ENCODE measurements at places on chromosomes 4 and X.

DNA sequence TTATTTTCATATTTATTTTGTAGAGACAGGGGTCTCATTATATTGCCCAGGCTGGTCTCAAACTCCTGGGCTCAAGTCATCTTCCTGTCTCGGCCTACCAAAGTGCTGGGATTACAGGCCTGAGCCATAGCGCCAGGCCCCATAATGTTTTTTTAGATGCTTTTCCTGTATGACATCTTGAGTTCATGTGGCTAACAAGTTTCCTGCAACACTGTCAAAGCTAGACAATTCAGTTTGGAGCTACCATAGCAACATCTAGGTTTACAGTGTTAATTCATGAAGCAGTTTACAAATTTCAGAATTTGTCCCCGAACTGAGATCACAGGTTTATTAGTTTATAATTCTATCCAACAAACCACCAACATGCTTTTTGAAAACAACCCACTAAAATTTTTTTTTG, 6.4 kb upstream of the IL13RA2 start:
- no peak for DNase-seq

DNA sequence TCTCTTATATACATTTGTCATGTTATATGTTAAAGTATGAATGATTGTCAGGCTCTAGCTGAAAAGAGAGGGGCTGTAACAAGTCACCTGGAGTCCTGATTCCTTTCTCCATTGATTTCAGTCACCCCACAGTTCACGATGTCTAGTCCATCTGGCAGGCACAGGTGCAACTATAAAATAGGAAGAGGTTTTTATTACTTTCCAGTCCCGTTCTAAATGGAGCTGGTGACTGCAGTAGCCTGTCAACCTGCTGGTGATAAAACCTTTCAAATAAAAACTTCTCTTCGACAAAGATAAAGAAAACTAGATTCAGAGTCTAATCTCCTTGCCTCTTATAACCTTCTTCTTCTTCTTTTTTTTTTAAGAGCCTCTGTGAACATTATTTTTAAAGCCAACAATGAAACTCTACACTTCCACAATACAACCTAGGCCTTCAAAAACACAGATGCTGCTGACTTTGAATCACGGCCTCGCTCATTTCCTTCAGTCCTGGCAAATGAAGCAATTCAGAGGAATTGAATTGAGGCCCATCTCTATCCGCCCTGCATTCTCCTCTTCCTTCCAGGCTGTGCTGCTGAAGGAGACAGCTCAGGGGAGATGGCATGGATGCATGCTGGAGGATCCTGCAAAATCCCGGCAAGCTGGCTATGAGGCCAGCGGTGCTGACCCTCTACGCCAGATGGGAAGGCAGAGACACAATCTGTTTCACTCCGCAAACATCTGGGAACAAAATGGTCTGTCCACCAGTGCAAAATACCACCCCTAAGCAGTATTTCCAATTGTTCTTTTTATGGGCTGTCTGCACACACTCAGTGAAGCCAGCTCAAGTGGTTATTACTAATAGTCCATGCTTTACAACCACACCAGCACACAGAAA, 27.3 kb upstream of the CDKN2AIP start:
- no peak for DNase-seq

GRCh38 chrX:30593440-30594200, 16.1 kb upstream of the TASL start:
- peak; percentile 38 for DNase-seq

DNA sequence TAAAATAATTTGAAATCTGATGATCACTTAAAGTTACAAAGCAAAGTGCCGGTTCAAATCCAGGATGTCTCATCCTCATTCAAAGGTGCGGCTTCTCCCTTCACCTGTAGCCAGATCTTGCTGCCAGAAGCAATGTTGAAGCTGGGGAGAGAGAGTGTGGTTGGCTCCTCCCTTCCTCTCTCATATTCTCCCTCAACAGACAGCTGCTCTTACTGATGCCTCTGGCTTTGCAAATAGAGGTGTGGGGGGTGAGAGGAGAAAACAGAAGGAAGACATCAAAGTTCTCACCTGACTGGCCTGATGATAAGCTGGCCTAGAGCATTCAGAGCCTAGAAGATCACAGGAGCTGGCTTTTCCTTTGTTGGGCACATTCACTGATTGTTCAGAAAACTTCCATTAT, 28.3 kb upstream of the BTC start:
- no peak for DNase-seq

DNA sequence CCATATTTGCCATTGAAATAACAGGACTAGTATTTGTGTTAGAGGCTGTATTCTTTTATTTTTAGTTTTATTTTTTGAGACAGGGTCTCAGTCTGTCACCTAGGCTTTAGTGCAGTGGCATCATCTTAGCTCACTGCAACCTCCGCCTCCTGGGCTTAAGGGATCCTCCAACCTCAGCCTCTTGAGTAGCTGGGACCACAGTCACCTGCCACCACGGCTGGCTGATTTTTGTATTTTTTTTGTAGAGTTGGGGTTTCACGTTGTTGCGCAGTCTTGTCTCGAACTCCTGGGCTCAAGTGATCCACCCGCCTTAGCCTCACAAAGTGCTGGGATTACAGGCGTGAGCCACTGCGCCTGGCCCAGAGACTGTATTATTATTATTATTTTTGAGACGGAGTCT, 15.3 kb downstream of the TMEM131L start:
- DNase-seq = no peak

GRCh38 chr4:76779740-76780459, 118.0 kb downstream of the SOWAHB start:
- DNase-seq = no peak

DNA sequence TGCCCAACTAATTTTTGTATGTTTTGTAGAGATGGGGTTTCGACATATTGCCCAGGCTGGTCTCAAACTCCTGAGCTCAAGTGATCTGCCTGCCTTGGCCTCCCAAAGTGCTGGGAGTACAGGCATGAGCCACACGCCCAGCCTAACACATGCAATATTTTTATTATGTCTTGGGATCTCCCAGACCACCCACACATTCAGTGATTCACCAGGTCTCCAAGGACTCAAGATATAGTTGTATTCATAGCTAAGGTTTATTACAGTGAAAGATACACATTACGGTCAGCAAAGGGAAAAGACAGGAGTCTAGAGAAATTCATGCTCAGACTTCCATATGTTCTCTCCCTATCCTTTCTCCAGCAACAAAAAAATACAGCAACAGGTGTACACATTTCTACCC, 25.5 kb upstream of the FAM120C start:
- no peak for DNase-seq

- DNase-seq = no peak
Observed at GRCh38 chr4:6180841-6181631, 19.3 kb downstream of the JAKMIP1 start.

- DNase-seq = no peak
Observed at GRCh38 chr4:76620723-76621468, 185.9 kb downstream of the SHROOM3 start.

DNA sequence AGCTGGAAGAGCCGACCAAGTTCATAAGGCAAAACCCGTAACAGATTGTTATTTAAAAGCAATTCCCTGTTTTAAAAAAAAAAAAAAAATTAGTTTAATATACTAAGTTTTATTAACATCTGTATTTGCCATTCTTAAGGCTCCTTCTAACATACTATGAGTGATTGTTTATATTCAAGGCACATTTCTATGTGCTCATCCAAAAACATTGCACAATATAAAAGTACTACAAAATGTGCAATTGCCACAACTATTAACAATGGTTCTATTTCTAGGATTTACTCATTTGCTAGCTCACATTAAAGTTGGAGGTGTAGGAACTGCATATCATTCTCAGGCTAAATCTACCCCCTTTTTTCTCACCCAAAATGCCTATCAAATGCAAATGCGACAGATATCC, 46.1 kb downstream of the CNOT6L start:
- no peak for DNase-seq

DNA sequence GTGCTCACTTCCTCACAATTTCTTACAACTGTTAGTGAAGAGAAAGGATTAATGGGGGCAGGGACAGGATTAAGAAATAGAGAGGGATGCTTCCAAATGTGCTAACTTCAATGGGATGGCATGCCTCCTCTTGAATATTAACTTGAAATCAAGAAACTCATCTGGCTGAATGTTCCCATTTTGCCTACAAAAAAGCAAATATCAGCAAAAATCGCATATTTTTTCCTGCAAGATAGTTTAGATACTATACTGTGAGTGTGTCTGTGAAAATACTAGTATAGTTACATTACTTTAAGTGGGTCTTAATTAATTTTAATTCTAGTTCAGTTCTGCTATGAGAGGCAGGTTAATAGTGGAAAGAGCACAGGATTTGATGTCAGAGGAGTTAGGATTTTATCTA, 4.9 kb downstream of the PAICS start:
- DNase-seq = no peak

GRCh38 chr4:2250357-2251072, 8.6 kb upstream of the HAUS3 start:
- DNase-seq = no peak
